ENCODE measurements at places on chromosomes 6 and 20. TPM values are rescaled to one million over a fixed set of nuclear protein-coding genes. Genes with fewer than 3 reads are reported as not detected.

- H3K36me3 ChIP-seq, result no peaks in the 10 kb centered on the region
- no peak overlapping the region for H3K4me3 ChIP-seq
- no peak for DNase-seq
- no peaks in the 10 kb centered on the region for H3K27me3 ChIP-seq
Observed at GRCh38 chr6:47264775-47265184, 44.9 kb downstream of the TNFRSF21 start.

DNA sequence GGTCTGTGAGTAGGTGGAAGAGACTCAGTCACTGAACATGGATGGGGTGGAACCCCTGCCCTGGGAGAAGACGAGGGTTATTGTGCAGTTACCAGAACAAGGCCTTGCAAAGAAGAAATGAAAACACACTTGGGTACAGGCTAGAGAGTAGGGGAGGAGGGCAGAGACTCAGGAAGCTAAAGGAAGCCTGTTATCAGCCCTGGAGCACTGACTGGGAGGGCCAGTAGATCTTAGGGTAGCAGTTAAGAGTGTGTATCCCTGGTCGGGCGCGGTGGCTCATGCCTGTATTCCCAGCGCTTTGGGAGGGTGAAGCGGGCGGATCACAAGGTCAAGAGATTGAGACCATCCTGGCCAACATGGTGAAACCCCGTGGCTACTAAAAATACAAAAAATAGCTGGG is 74.4 kb downstream of the SASH1 start:
- DNase-seq, result no peak
- no peaks in the 10 kb centered on the region for H3K36me3 ChIP-seq
- no peak overlapping the region for H3K27ac ChIP-seq
- no peaks in the 10 kb centered on the region for H3K27me3 ChIP-seq
- H3K4me1 ChIP-seq, result peaks cover 32% of the 10 kb centered on the region

- H3K27me3 ChIP-seq, result no peaks in the 10 kb centered on the region
- no peak for DNase-seq
- H3K27ac ChIP-seq, result no peak overlapping the region
- H3K4me1 ChIP-seq, result no peaks in the 10 kb centered on the region
Observed at GRCh38 chr6:25558155-25558817, 93.7 kb upstream of the SCGN start.

GRCh38 chr20:31666258-31667042 is 28.7 kb downstream of the COX4I2 start:
- H3K27ac ChIP-seq, result peak overlapping the region; percentile 80
- DNase-seq, result peak; percentile 82
- H3K4me1 ChIP-seq, result peaks cover 92% of the 10 kb centered on the region
- peaks cover 25% of the 10 kb centered on the region for H3K36me3 ChIP-seq
- no peak overlapping the region for H3K4me3 ChIP-seq
- no peaks in the 10 kb centered on the region for H3K27me3 ChIP-seq

- H3K4me3 ChIP-seq, result no peak overlapping the region
- H3K27ac ChIP-seq, result no peak overlapping the region
- DNase-seq, result no peak
- H3K27me3 ChIP-seq, result peaks cover 5% of the 10 kb centered on the region
- no peaks in the 10 kb centered on the region for H3K36me3 ChIP-seq
- no peaks in the 10 kb centered on the region for H3K4me1 ChIP-seq
Observed at GRCh38 chr6:133923938-133924593, 29.0 kb upstream of the TBPL1 start.

DNA sequence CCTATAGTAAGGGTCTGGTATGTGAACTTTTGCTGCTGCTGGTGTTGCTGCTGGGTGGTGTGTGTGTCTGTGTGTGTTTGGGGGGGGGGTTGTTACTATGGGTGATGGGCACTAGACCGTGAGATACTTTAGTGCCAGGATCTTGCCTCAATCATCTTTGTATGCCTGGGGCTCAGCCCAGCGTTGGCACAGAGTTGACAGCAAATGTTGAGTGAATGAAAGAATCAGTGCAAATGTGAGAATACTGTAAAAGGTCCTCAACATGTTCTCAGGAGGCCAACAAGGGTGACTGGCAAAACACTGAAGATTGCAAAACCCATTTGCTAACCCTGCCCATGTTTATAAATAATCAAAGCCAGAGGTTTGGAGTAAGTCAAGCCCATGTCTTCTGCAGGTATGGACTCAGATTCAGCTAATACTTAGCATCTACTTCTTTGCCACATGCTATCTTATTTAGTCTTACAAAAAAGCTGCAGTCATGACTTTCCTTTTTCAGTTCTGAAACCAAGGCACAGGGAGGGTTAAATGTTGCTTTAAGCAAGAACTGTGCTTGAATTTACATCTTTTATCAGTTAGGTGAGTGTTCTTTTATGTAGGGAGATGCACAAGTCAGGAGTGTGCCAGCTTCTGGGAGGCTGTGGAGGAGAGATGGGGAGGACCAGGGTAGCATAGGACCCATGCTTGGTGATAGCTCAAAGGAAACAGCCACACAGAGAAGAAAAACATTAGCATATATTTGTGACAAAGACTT is 125.3 kb upstream of the SPACA1 start:
- DNase-seq, result no peak
- H3K4me3 ChIP-seq, result no peak overlapping the region
- no peaks in the 10 kb centered on the region for H3K4me1 ChIP-seq
- no peaks in the 10 kb centered on the region for H3K36me3 ChIP-seq

DNA sequence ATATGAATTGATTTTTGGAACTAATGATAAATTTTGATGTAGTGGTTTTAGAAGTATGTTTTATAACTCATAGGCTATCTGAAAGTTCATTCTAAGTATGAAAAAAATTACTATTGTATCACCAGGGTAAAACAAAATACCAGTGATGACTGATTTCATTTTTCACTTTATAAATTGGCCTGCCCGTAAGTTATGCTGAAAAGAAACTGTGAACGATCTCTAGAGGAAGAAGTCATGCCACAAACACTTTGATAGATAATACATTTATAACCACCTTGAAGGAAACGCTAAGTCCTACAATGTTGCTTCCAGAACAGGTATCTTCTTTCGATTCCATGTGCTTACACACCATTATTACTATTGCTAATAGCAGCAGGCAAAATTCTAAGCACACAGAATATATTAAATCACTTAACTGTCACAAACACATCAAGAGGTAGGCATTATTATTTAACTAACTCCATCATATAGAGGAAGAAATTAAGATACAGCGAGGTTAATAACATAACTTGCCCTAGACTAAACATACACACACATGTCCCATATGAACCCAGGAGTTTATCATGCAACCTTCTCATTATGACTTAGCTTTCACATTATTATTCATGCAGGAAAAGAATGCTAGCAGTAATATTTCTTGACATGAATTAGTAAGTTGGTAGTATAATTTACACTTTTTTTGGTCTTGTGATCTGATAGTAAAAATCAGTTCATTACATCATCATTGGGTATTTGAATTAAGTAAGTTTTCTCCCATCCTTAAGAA is 44.7 kb downstream of the RGS17 start:
- no peaks in the 10 kb centered on the region for H3K36me3 ChIP-seq
- no peak for DNase-seq
- H3K27me3 ChIP-seq, result no peaks in the 10 kb centered on the region
- no peak overlapping the region for H3K4me3 ChIP-seq
- H3K27ac ChIP-seq, result no peak overlapping the region

GRCh38 chr20:36181934-36182603 is 27.5 kb downstream of the EPB41L1 start:
- no peaks in the 10 kb centered on the region for H3K27me3 ChIP-seq
- no peak for DNase-seq
- peaks cover 71% of the 10 kb centered on the region for H3K36me3 ChIP-seq
- H3K27ac ChIP-seq, result no peak overlapping the region

DNA sequence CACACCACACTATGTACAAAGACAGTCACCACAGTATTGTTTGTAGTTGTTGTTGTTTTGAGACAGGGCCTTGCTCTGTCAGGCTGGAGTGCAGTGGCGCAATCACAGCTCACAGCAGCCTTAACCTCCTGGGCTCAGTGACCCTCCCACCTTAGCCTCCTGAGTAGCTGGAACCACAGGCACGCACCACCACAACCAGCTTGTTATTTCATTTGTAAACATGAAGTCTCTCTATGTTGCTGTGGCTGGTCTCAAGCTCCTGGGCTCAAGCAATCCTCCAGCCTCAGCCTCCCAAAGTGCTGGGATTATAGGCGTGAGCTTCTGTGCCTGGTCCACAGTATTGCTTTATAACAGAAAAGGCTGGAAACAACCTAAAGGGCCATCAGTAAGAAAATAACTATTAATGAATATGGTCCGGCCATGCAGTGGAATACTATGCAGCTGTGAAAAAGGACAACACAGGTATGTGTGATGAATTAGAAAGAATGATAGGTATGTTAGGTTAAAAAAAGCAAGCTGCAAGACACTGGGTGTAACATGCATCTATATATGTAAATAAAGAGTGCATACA is 30.0 kb upstream of the PTGIS start:
- H3K4me1 ChIP-seq, result peaks cover 39% of the 10 kb centered on the region
- no peaks in the 10 kb centered on the region for H3K36me3 ChIP-seq
- H3K4me3 ChIP-seq, result no peak overlapping the region
- peak; percentile 12 for DNase-seq
- H3K27ac ChIP-seq, result no peak overlapping the region

DNA sequence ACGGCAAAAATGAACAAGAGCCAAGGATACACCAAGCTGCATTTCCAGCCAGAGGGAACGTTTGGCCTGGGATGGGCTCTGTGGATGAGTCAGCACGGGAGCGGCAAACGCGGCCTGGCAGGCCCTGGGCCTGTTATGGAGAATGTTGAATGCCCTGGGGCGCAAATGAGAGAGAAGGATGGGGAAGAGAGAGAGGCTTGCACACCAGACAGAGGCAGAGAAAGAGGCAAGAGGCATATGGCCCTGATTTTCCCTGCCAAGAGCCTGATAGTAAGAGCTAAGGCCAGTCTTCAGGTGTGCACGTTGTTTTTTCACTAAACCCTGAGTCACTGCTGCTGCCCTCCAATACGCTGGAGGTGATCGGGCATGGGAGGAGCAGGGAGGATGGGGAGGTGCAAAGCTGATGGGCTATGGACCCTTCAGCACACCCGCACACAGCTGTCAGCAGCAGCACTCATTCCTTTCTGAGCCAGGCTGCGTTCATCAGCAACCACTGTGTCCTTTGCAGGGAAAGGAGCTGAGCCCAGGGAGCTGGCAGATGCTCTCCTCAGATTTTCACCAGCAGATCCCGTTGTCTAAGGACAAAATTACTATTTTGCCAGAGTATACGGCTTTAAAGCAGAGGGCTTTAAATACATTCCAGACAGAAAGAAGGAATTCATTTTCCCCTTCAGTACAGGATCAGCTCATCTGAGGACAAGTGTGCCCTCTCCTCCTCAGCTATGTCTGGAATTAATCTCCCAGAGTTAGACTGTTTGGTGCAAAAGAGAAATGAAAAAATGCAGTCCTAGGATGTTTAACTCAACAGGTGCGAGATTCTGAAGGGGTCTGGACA is 61.7 kb upstream of the SLC22A23 start:
- H3K4me1 ChIP-seq, result no peaks in the 10 kb centered on the region
- H3K27ac ChIP-seq, result no peak overlapping the region
- H3K36me3 ChIP-seq, result no peaks in the 10 kb centered on the region
- DNase-seq, result no peak

- DNase-seq, result no peak
- H3K27ac ChIP-seq, result no peak overlapping the region
- no peak overlapping the region for H3K4me3 ChIP-seq
Observed at GRCh38 chr6:100554228-100554627, 89.5 kb upstream of the SIM1 start.

GRCh38 chr6:70839286-70840266 is 117.3 kb downstream of the B3GAT2 start:
- no peaks in the 10 kb centered on the region for H3K27me3 ChIP-seq
- no peak overlapping the region for H3K27ac ChIP-seq

GRCh38 chr20:42530855-42531448 is 658.8 kb downstream of the PTPRT start:
- no peak for DNase-seq
- no peak overlapping the region for H3K27ac ChIP-seq
- H3K36me3 ChIP-seq, result no peaks in the 10 kb centered on the region
- H3K27me3 ChIP-seq, result no peaks in the 10 kb centered on the region

GRCh38 chr6:41298785-41299502 is 12.5 kb upstream of the TREM1 start:
- H3K27ac ChIP-seq, result no peak overlapping the region
- H3K27me3 ChIP-seq, result no peaks in the 10 kb centered on the region
- no peak for DNase-seq
- no peaks in the 10 kb centered on the region for H3K36me3 ChIP-seq
- no peak overlapping the region for H3K4me3 ChIP-seq
- no peaks in the 10 kb centered on the region for H3K4me1 ChIP-seq

GRCh38 chr6:165880686-165881085 is 217.6 kb upstream of the PDE10A start:
- no peak overlapping the region for H3K27ac ChIP-seq
- H3K27me3 ChIP-seq, result peaks cover 6% of the 10 kb centered on the region
- H3K4me3 ChIP-seq, result no peak overlapping the region
- no peaks in the 10 kb centered on the region for H3K4me1 ChIP-seq

DNA sequence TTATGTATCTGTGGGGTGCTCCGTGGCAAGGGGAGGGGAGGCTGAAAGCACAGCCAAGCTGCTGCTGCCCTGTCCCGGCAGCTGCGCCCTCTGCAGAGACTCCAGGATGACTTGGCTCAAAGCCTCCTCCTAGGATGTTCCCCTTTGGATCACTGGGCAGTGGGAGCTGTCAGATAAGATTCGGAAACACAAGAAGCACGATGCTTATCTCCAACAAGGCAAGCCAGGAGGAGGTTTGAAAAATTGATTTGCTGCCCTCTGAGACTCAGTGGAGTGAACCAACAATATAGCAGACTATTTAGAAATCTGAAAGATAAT is 776.4 kb downstream of the C6orf118 start:
- H3K27ac ChIP-seq, result no peak overlapping the region
- no peaks in the 10 kb centered on the region for H3K36me3 ChIP-seq
- H3K27me3 ChIP-seq, result no peaks in the 10 kb centered on the region
- DNase-seq, result no peak
- H3K4me3 ChIP-seq, result no peak overlapping the region
- H3K4me1 ChIP-seq, result no peaks in the 10 kb centered on the region

DNA sequence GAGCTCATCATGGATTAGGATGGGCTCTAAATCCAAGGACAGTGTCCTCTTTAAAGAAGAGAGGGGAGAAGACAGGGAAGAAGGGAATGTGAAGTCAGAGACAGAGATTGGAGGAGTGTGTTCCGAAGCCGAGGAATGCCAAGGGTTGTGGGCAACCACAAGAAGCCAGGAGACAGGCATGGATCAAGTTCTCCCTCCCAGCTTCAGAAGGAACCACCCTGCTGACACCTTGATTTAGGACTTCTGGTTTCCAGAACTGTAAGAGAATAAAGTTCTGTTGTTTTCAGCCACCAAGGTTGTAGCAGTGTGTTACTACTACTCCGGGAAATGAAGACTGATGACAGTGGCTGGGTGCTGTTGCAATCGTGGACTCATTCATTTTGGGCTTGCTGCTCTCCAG is 120.1 kb downstream of the RPS12 start:
- H3K27ac ChIP-seq, result no peak overlapping the region
- H3K36me3 ChIP-seq, result no peaks in the 10 kb centered on the region
- H3K4me3 ChIP-seq, result no peak overlapping the region
- H3K4me1 ChIP-seq, result no peaks in the 10 kb centered on the region

Gene MYB
- 6.1 TPM for total RNA-seq

Gene RNF5
- total RNA-seq, result 44.9 TPM

Gene USP49
- 3.9 TPM for total RNA-seq

Gene SIRPB2
- 32.2 TPM for total RNA-seq

Gene KCNK5
- 10.9 TPM for total RNA-seq
